HepG2 (cell line): ENCODE measurements at places on chromosomes 3 and 15. TPM values are rescaled to one million over a fixed set of nuclear protein-coding genes. Genes with fewer than 3 reads are reported as not detected.

DTWD1 gene
- polyA plus RNA-seq = 10.8 and 12.7 TPM in 2 replicates

ISG20 gene
- 31.5 and 50.8 TPM in 2 replicates for polyA plus RNA-seq

ISLR gene
- not detected in 2 replicates for polyA plus RNA-seq

TF gene
- polyA plus RNA-seq = 11,821 and 17,414 TPM in 2 replicates

SERP1 gene
- 51.5 and 61.2 TPM in 2 replicates for polyA plus RNA-seq

- no peaks in the 10 kb centered on the region for H3K27me3 ChIP-seq
- H3K4me1 ChIP-seq = no peaks in the 10 kb centered on the region
- no peak for DNase-seq
- H3K36me3 ChIP-seq = no peaks in the 10 kb centered on the region
- no peak overlapping the region for H3K27ac ChIP-seq
Measured at GRCh38 chr3:145182196-145182911, 978.6 kb downstream of the PLOD2 start.

- H3K27me3 ChIP-seq = no peaks in the 10 kb centered on the region
- H3K4me1 ChIP-seq = peaks cover 24% of the 10 kb centered on the region
- H3K27ac ChIP-seq = no peak overlapping the region
- H3K36me3 ChIP-seq = peaks cover 26% of the 10 kb centered on the region
Measured at GRCh38 chr3:11363715-11364114, 91.5 kb downstream of the ATG7 start.

DNA sequence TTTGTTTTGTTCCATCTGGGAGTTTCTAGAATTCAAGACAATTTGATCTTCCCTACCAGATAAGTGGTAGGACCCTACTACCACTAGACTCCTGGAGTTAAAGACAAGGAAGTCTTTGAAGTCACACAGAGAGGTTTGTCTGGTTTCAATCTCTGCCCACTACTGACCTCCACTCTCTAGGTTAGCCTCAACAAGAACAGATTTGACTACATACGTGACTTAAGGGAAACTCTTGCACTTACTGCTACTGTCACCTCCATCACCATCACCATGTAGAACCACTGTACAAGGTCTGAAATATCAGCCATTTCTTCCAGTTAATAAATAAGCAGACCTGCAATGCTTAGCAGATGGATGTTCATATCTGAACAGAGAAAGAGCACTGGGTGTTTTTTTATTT, 148.3 kb upstream of the ARHGEF26 start:
- no peak overlapping the region for H3K27ac ChIP-seq
- no peaks in the 10 kb centered on the region for H3K4me1 ChIP-seq
- no peaks in the 10 kb centered on the region for H3K36me3 ChIP-seq
- DNase-seq = no peak
- no peak overlapping the region for H3K4me3 ChIP-seq
- H3K27me3 ChIP-seq = no peaks in the 10 kb centered on the region

DNA sequence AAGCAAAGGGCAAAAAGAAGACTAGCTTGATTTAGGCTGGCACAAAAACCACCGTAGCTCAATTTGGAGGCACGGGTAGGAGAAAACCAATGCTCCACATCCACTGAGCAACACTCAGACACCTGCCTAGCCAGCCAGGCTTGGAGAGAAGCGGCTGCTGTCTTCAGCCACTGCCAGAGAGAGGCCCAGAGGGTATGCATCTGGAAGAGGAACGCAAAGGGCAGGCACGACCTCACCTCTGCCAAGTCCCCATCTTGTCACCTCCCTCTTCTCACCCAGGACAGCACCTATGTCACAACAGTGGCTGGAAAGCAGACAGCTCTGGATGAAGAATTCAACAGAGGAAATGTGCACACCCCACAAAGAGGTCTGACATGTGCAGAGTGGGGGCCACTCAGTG, 93.5 kb downstream of the ADAMTS17 start:
- no peaks in the 10 kb centered on the region for H3K27me3 ChIP-seq
- no peaks in the 10 kb centered on the region for H3K36me3 ChIP-seq
- H3K27ac ChIP-seq = no peak overlapping the region
- no peak overlapping the region for H3K4me3 ChIP-seq

DNA sequence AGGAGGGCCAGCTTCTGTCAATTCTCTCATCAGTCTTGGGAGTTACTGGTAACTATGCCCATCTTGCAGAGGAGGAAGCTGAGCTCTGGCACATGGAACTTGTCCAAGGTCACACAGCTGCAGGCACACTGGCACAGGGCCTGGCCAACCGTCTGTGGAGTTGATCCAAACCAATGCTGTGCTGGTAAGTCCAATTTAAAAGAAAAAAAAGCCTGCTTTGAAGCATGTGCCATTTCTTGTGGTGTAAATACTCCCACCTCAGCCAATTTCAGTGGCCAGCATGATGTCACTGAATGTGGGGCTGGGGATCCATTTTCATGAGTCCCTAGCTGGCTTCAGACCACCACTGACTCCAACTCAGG, 83.4 kb downstream of the CHSY1 start:
- H3K4me3 ChIP-seq = no peak overlapping the region
- H3K36me3 ChIP-seq = no peaks in the 10 kb centered on the region
- no peak for DNase-seq
- no peak overlapping the region for H3K27ac ChIP-seq
- H3K4me1 ChIP-seq = peaks cover 31% of the 10 kb centered on the region
